ENCODE measurements at places on chromosomes 6 and 20.

DNA sequence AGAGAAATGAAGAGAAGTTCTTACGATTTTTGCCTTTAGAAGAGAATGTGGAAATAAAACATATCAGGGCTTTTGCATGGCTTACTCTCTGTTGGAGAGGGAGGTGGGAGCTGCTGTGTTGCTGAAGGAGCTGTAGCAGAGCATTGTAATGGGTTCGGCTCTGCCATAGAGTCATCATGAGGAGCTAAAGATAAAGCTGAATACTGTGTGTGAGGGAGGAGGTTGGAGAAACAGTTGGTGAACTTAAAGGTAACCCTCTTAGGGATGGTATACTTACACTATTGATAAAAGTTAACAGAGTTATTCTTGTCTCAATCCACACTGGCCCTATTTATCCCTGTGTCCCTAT lies 34.8 kb downstream of the CTNNBL1 start:
- H3K36me3 ChIP-seq: no peaks in the 10 kb centered on the region
- no peak for DNase-seq
- H3K27me3 ChIP-seq: no peaks in the 10 kb centered on the region

DNA sequence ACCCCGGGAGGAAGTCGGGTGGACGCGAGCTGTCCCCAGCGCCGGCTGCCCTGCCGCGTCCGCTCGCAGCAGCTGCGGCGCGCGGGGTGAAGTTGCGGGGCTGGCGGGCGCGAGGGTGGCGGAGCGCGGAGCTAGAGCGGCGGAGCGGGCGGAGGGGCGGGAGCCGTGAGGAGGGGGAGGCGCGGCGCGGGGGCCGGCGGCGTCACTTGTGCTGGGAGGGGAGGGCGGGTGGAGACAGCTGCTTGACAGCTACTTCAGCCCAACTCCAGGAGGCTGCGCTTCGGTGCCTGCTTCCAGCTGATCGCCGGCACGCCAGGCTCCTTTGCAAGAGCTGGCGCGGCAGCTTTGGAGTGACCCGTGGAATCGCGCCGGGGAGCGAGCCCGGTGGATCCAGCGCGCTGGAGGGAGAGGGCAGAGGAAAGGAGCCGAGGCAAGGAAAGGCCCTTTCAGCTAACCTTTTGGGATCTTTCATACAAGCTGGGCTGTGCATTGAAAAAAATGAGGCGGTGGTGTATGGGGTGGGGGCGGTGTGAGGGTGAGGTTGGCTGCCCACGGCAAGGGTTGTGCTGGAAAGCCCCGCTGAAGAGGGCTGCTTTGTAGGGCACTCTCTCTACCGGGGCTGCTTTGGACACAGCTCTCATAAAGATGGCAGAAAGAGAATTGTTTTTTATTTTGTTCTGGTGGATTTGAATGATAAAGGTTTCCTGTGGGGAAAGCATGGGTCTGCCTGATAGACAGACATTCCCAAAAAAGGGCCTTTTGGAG lies 24.6 kb downstream of the RIPOR2 start:
- peaks cover 93% of the 10 kb centered on the region for H3K4me1 ChIP-seq
- peak overlapping the region; percentile 75 for H3K27ac ChIP-seq
- peak overlapping the region; percentile 41 for H3K4me3 ChIP-seq
- H3K27me3 ChIP-seq: no peaks in the 10 kb centered on the region
- H3K36me3 ChIP-seq: peaks cover 15% of the 10 kb centered on the region

GRCh38 chr6:142694054-142694453 lies 250.9 kb downstream of the HIVEP2 start:
- peaks cover 7% of the 10 kb centered on the region for H3K4me1 ChIP-seq
- no peak for DNase-seq
- no peak overlapping the region for H3K4me3 ChIP-seq
- no peaks in the 10 kb centered on the region for H3K36me3 ChIP-seq
- no peaks in the 10 kb centered on the region for H3K27me3 ChIP-seq
- H3K27ac ChIP-seq: no peak overlapping the region

DNA sequence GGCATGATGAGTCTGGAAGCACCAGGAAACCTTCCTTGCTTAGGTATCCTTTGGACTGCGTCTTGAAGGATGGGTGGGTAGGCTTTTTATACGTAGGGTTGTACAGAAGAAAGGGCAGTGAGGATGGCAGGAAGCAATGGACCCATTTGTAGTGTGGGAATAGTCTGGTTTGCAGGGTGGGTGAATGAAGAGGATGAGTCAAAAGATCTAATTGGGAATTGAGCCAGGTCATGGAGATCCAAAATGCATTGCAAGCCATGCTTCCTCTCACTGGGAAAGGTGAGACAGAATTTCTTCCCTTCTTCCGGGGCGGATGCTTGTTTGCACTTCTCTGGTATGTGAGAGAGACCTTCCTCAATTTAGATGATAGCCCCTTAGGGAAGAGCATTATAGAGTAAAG lies 10.1 kb upstream of the BTBD3 start:
- no peak overlapping the region for H3K4me3 ChIP-seq
- no peaks in the 10 kb centered on the region for H3K4me1 ChIP-seq
- H3K36me3 ChIP-seq: no peaks in the 10 kb centered on the region
- DNase-seq: no peak
- H3K27ac ChIP-seq: no peak overlapping the region
- H3K27me3 ChIP-seq: no peaks in the 10 kb centered on the region

- no peak for DNase-seq
- no peaks in the 10 kb centered on the region for H3K36me3 ChIP-seq
- no peaks in the 10 kb centered on the region for H3K27me3 ChIP-seq
- H3K4me1 ChIP-seq: no peaks in the 10 kb centered on the region
- no peak overlapping the region for H3K4me3 ChIP-seq
- no peak overlapping the region for H3K27ac ChIP-seq
These were observed 168.0 kb downstream of the HDGFL1 start for GRCh38 chr6:22737331-22737730.

DNA sequence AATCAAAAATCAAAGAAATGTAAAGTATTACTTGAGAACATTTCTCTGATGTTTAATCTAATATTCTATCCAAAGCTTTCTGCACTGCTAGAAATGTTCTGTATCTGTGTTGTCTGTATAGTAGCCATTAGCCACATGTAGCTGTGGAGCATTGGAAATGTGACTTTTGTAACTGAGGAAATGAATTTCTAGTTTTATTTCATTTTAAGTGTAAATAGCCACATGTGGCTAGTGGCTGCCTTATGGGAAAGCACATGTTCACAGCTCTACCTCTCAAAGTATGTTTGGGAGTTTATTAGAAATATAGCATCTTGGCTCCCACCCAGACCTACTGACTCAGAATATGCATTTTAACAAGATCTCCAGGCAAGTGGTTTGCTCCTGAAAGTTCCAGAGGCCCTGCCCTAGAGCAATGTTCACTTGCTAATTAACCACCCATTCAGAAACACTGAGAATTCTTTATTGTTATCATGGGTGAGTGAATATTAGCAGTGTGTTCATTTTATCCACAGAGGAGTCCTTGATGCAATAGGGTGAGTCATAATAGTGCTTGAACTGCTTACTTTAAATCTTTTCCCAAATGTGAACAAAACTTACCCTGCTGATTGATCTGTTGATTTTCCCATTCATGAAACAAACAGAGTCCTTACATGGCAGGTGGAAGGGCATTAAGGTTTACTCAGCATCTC lies 282.7 kb downstream of the PLCB1 start:
- H3K27me3 ChIP-seq: no peaks in the 10 kb centered on the region
- H3K4me3 ChIP-seq: no peak overlapping the region
- no peaks in the 10 kb centered on the region for H3K4me1 ChIP-seq
- H3K36me3 ChIP-seq: no peaks in the 10 kb centered on the region
- DNase-seq: no peak
